SK-N-SH (cell line): ENCODE measurements at places on chromosomes 1 and 21.

DNA sequence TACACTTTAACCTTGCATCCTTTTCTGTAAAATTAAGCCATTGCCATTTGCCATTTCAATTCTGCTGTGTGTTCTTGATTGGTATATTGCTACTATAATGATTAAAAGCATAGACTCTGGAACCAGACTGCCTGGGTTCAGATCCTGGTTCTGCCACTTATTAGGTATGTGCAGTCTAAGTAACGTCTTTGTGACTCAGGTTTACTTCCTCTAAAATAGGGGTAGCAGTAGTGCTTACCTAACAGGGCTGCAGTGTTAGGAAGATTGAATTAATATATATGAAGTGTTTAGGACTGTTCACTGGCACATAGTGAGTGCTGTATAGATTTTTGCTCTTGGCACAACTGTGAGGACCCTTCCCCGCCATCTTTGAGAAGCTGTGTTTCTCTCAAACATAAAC, 4.4 kb downstream of the CDC42 start:
- no peak for DNase-seq

DNA sequence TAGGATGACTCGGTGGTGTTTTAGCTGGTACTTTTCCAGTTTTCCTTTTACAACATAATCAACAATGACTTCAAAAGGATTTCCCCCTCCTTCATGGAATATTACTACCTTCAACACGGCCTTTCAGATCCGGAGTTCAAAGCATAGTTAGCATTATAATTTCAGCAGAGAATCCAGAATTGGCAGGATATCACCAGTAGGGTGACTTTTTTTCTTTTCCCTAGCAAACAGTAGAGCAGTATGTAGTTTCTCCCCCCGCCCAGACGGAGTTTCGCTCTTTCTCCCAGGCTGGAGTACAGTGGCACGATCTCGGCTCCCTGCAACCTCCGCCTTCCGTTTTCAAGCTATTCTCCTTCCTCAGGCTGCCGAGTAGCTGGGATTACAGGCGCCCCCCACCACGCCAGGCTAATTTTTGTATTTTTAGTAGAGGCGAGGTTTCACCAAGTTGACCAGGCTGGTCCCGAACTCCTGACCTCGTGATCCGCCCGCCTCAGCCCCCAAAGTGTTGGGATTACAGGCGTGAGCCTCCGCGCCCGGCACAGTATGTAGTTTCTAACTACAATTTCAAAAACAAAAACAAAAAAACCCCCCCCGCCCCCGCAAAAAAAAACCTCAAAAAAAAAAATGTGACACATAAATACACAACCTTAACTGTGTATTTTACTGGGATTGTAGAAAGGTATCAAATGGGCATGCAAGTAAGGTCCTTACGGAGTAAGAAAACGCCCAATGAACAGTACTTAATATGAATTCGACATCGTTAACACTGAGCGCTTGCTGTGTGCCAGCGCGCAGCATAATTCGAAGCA, 1.5 kb upstream of the COX20 start:
- peak; percentile 70 for DNase-seq

DNA sequence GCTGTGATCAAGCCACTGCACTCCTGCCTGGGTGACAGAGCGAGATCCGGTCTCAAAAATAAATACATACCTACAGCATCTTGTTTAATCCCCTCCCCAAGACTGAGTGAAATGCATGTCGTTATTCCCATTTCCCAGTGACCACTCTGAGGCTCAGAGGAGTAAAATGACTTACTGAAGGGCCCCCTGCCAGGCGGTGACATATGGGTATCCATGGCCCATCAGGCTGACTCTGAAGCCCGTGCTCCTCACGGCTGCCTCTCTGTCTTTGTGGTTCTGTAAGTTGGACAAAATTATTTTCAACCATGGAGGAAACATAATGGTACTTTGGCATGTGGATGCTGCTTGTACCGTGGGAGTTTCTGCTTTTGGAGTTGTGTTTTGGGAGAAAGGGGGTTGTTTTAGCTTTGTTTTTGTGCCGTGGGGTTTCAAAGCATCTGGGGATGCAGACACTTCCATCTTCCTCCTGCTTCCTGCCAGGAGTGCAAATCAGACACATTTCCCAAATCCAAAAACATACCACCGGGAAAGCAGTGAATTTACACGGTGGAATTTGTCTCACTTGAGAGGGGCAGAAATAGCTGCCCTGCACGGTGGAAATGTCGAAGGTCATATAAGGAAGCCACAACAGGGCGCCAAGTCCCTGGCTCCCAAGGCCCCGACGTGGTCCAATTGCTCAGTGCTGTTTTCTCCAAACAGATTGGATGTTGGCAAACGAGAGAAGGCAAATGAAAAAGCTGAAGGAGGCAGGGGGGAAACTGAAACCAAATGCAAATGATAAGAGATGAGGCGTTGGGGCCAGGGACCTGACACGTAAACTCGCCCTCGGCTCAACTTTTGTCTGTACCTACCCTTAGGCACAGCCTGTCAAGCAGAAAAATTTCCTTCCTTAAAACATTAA, 17.1 kb upstream of the PINK1 start:
- no peak for DNase-seq

GRCh38 chr1:115365738-115366137, 27.7 kb upstream of the NGF start:
- DNase-seq, result no peak

DNA sequence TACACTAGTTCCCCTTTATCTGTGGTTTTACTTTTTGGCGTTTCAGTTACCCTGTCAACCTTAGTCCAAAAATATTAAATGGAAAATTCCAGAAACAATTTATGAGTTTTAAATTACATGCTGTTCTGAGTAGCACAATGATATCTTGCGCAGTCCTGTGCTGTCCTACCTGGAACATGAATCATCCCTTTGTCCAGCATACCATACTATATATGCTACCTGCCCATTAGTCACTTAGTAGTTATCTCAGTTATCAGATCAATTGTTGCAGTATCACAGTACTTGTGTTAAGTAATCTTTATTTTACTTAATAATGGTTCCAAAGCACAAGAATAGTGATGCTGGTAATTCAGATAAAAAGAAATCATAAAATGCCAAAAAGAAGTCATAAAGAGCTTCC, 52.7 kb downstream of the AGBL4 start:
- no peak for DNase-seq

- DNase-seq, result no peak
Observed at GRCh38 chr1:37621326-37621870, 13.3 kb downstream of the RSPO1 start.
